ENCODE measurements at places on chromosomes 7 and 10.

- DNase-seq = no peak
Measured at GRCh38 chr10:129513312-129513711, 46.3 kb downstream of the MGMT start.

DNA sequence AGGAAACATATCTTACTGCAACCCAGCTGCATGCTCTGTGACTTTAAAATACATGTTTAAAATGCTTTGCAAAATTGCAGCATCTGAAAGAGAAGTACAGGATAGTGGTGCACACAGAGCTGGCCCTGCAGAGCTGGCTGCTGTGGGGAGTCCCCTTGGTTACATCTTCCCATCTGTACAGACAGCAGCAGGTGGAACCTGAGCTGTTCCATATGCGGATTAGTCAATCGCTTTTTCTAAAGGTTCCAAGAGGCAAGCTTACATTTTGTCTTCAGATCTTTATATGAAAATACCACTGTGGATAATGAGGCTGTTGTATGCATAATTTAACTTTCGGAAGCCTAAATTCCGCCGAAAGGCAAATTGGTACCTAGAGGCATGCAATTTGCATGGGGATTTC lies 444.1 kb downstream of the NRG3 start:
- DNase-seq = no peak

DNA sequence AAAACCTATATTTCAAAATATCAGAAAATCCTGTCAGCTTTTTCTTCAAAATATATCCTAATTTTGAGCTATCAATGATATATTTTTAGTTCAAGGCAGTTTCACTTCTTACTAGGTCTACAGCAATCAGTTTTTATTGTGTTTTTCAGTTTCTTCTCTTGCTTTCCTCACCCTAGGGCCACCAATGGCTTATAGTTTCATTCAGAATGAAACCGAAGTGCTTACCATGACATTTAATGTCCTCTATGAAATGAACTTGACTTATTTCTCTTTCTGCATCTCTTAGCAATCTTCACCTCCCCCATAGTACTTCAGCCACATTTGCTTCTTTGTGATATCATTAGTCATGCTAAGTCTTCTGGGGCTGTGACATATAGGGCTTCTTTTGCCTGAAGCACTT lies 100.3 kb downstream of the ARL5B start:
- DNase-seq = no peak

GRCh38 chr7:50595491-50596102 lies 30.4 kb upstream of the DDC start:
- DNase-seq = no peak

GRCh38 chr10:86440874-86441843 lies 74.6 kb upstream of the GRID1 start:
- DNase-seq = no peak

DNA sequence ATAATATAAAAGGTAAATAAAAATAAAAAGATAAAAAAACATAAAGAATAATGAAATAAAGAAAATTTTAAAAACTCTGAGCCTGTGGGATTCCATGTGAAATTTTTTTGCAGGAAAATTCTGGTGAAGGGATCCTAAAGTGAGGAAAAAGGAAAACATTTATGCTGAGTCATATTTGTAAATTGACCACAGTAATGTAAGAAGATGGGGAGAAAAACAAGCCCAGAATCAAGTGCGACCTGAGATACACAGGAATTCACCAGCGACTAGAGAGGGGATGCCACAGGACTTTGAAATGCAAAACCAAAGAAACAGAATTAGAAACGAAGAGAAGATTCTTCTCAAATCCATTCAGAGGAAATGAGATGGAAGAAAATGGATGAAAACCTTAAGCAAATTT lies 133.8 kb upstream of the PFKP start:
- no peak for DNase-seq

- peak; percentile 6 for DNase-seq
Measured at GRCh38 chr7:35185908-35186731, 67.8 kb downstream of the TBX20 start.

DNA sequence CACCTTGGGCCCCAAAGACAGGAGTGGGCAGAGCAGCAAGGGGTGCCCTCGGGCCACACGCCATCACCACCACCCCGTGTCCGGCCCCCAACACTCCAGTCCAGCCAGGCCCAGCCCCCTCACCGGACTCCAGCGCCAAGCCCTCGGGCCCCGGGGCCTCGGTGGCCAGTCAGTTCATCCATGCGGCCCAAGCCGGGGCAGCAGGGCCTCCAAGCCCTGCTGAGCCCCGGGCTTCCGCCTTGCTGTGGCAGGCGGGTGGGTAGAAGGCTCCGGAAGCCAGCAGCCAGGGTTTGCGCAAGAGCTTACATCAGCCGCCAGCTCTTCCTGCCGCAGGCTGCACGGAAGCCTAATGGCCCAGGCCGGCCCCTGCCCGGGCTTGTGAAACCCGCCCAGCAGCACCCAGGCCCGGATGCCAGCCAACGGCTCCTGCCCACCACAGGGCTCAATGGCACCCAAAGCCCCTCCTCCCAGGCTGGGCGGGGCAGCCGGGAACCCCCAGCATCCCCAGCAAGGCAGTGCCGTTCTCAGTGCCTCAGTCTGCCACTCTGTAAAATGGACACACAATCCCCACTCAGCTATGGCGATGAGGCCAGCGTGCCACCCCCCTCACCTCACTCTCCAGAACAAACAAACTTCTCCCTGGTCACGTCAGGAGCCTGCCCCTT lies 26.5 kb downstream of the TNRC18 start:
- DNase-seq = peak; percentile 91

DNA sequence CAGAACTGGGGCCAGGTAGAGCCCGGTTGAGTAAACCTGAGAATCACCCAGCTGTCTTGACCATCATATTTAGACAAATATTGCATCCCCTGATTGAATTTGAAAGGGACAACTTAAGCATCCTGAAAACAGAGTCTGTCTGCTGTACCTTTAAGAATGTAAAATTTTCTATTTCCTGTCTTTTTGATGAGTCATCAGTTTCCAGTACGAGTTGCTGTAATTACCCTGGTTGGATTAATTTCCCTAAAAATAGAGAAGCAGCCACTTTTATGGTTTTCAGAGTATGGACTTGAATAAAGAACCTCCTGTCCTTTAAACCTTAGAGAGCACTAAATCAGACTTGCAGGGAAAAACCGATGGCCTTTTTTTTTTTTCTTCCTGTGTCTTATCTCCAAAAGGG lies 164.6 kb upstream of the SH2B2 start:
- DNase-seq = no peak

DNA sequence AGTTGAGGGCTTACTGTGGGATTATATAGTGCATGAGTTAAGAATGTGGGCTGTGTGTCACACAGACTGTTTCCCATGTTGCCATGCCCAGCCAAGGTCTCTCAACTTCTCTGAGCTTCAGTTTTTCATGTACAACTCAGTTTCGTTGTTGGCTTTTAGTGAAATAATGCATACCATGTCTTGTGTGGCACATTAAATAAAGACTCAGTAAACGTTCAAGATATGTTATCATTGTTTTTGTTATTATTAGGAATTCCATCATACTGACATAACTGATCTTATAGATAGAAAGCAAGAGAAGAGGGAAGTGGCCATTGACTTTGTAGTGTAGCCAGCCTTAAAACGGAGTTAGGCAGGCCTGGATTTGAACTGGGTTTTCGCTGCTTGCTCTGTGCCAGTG lies 2.9 kb downstream of the CDK14 start:
- DNase-seq = no peak

- no peak for DNase-seq
Measured at GRCh38 chr10:88111294-88111693, 247.9 kb downstream of the PTEN start.

DNA sequence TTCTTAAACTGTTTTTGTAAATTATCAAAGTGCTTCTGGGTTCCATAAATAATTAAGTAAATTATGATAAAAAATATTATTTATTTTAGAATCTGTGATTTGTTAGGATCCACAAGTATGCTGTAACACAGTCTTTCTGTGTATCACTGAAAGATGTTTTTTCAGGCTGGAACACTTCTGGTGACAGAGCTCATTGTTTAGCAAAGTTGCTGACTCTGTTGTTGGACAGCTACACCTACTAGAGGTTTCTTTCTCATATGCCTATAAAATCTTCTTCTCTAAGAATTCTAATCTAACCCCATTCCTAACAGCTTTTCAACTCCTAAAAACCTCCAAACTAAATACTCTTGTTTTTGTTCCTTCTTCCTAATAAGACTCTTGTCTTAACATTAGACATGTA lies 176.8 kb downstream of the THSD7A start:
- DNase-seq = no peak

DNA sequence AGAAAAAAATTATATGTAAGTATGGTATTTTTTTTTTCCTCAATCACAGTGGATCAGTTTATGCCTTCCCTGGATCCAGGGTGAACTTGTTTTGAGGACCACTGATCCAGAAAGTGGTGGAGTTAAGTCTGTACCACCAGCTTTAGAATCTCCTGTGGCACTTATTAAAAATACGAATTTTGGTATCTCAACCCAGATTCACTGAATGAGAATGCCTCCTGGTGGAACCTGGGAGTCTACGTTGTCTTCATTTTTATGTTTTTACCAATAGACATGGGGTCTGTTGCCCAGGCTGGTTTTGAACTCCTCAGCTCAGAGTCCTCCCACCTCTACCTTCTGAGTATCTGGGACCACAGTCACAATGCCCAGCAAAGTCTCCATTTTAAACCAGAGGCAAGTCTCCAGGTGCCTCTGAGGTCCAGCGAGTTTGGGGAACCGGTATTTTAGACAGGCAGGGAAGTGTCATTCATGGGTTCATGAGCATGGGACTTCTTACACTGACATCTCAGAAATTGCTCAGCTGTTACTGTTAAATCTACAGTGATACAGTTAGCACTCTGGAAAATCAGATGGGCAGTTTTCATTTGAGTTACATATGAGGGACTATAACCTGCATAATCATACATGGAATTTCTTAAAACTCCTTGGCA lies 200.9 kb downstream of the AUTS2 start:
- DNase-seq = no peak

- no peak for DNase-seq
Measured at GRCh38 chr7:19024261-19024660, 93.2 kb downstream of the TWIST1 start.

DNA sequence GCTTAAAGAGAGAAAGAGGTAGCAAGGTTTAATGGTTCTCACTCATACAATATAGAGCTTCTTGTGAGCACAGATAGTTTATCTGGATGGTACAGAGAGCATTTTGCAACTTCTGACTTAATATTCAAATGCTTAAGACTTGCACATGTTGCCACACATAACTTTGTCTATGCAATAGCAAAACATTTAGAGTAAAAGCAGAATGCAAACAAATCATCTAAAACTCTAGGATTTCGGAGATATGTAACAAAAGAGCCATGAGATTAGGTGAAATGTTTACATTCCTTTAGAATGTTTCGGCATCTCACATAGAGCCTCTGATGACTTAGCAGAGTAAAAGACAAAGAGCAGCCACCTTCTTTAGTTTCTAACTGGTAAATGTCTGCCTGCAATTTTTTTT lies 717.1 kb upstream of the LRRN3 start:
- no peak for DNase-seq

All from stimulated activated CD4-positive, alpha-beta T cell treated with anti-CD3 and anti-CD28 coated beads, Interleukin-1b, Interleukin-23, amount 100 ng/mL, for 48 hours (primary cell).